ENCODE measurements at places on chromosomes 13 and 19.

GRCh38 chr19:4327252-4327876, 11.3 kb downstream of the STAP2 start:
- peak; percentile 81 for DNase-seq

- no peak for DNase-seq
These were observed 9.8 kb downstream of the GJA3 start for GRCh38 chr13:20151016-20151415.

GRCh38 chr19:2648528-2648937, 54.0 kb downstream of the GNG7 start:
- DNase-seq = peak; percentile 77

DNA sequence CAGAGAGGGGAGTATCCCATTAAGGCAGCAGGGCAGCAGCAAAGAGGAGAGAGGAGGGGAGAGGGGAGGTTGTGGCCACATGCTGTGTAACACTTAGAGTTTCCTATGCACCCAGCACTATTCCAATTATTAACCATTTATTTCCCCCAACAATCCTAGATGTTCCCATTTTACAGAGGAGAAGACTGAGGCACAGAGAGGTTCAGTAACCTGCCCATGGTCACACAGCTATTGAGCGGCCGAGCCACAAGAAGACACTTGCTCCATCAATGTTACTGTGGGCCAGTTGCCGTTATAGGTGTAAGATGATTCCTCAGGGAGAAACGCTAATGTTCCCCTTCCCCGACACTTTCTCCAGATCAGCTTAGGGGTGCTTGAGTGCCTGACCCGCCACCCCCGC, 69.2 kb downstream of the INSR start:
- DNase-seq = no peak

DNA sequence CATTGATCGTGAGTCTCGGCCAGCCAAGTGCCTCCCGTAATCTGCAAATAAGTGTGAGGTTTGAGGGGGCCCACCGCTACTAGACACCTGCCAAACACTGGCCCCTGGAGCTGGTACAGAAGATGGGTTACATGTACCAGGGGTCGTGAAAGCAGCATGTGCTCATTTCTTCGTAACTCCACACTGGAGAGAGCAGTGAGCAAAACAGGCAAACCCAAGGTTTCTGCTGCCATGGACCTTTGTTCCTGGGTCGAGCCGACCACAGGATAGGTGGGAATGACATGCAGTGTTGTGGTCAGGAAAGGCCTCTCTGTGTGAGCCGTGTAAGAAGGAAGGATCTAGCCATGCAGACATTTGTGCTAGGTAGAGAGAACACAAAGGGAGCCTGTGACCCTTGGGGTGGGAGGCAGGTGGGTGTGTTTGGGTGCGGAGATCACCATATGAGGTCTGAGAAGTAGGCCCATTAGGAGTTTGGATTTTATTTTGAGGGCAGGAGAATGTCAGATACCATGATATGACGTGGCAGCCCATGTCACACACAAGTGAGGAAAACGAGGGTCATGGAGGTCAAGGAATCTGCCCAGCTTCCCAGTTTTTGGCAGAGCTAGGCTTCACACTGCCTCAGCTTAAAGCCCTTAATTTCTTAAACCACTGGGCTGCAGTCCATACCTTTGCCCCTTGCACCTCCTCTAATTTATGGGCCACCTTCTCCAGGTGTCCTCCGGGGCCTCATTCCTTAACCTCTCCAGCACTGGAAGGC, 919 bp downstream of the GTF3A start:
- DNase-seq = no peak

- no peak for DNase-seq
These were observed 16.8 kb downstream of the XAB2 start for GRCh38 chr19:7612282-7613274.

DNA sequence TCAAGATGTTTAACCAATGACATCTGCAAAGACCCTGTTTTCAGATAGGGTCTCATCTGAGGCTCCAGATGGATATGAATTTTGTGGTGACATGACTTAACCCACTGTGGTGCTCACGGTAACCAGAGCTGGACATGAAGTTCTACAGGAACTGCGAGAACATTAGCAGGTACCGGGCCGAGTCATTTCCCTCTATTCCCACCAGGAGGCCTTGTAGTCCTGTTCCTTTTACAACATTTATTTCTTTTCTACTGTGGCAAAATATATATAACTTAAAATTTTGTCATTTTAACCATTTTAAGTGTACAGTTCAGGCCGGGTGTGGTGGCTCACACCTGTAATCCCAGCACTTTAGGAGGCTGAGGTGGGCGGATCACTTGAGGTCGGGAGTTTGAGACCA, 7.6 kb upstream of the TSPAN16 start:
- no peak for DNase-seq

DNA sequence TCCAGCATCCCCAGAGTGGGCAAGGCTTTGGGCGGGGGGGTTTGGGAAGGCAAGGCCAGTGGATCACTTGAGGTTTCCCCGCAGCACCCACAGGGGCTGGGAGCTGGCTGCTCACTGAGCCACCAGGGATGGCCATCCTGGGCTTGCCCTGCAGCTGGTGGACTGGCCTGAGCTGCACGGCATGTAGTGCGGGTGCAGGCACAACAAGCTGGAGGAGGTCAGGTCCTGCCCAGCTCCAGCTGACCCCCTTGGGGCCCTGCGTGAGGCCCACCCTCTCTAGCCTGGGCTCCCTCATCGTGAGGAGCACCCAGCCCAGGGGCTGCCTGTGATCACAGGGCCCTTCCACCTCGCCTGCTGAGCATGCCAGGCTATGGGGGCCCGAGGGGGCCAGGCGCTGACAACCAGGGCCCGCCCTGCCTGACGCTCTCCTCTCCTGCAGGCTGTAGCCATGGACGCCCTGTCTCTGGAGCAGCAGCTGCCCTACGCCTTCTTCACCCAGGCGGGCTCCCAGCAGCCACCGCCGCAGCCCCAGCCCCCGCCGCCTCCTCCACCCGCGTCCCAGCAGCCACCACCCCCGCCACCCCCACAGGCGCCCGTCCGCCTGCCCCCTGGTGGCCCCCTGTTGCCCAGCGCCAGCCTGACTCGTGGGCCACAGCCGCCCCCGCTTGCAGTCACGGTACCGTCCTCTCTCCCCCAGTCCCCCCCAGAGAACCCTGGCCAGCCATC, 22.9 kb downstream of the COMP start:
- no peak for DNase-seq

- DNase-seq = no peak
These were observed 1.2 kb downstream of the HAUS8 start for GRCh38 chr19:17073869-17074633.

GRCh38 chr13:110824702-110825300, 90.1 kb downstream of the ANKRD10 start:
- no peak for DNase-seq

DNA sequence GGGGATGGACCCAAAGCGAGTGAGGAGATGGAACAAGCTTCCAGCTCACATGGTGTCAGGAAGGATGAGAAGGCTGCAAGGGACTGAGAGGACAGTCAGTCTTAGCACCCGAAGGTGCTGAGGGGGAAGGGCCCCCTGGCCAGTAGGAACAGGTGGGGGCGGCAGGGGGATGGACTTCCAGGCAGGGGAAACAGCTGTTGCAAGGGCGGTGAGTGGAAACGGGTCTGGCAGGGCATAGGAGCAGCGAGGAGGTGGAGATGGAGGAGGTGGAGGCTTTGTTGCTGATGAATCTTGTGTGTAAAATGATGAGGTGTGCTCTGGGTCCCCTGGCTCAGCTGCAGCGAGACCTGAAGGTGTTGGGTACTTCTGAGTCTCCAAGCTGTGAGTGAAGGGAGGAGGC, 1.2 kb downstream of the MAP1S start:
- DNase-seq = no peak

DNA sequence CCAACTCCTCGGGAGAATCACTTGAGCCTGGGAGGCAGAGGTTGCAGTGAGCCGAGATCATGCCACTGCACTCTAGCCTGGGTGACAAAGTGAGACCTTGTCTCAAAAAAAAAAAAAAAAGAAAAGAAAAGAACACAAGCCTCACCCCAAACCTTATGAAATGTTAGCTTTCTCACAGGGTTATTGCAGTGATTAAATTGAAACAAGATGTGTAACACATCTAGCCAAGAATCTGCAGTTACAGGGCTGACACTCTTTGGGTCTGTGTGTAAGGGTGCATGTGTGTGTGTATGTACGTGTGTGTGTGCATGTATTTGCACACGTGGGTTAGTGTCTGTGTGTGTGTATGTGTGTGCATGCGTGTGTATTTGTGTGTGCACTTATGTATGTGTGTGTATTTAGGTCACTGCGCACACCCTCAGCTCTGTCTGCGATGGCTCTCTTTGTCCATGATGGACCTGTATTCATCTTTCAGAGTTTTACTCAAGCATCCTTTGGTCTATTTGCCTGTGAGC, 336.3 kb downstream of the UQCRFS1 start:
- no peak for DNase-seq

DNA sequence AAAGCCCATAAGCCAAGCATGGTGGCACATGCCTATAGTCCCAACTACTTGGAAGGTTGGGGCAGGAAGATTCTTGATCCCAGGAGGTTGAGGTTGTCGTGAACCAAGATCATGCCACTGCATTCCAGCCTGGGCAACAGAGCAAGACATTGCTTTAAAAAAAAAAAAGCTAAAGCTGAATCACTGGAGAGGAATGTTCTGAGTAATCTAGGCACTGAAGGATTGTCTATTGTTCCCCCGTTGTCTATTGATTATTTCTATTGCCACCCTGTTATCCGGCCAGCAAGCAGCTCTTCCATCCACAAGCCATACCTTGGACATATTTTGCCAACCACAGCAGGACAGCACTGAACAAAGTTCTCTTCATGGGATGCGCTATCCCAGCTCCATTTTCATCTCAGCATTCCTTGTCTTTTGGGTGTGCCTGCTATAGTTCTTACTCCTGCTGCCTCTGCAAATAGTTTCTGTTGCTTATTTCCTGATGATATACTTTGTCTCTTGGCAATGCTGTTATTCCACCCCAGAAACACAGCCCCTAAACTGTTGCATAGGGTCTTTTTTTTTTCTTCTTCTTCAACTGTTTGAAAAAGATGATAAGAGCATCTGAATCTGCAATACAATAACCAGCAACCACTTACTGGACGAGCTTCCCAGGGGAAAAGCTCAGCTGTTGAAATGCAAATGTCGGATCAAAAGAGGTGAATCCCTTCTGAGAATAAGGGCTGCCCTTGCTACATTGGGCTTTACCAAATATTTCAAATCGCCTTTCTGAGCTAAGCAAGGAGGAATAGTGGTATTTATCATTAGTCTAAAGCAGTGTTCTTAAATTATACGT, 22.2 kb upstream of the SIAH3 start:
- no peak for DNase-seq

DNA sequence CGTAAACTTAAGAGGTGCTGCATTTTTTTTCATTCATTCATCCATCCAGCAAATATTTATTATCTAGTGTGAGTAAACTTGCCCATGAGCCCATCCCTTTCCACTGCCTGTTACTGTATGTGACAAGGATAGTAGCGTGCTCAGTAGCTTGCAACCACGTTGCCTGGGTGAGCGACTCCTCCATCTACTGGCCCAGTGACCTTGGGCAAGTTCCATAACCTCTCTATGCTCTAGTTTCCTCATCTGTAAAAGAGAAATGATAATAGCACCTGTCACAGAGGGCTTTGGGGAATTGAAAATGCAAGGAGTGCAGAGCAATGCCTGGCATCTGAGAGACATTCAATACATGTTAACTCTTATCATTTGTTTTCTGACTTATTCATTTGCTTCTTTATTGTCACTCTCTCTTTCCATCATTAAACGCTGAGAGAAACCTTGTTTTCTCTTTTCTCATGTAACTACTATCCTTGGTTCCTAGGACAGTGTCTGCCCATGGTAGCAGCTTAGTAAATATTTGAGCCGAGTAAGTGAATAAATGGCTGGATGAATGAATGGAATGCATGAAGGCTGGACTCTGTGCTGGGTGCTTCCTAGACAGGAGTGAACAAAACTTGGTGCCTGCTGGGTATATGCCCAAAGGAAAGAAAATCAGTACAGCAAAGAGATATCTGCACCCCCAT, 19.9 kb downstream of the LRCH1 start:
- DNase-seq = no peak

- DNase-seq = no peak
These were observed 63.4 kb downstream of the RYR1 start for GRCh38 chr19:38496603-38497487.

- DNase-seq = no peak
These were observed 13.2 kb downstream of the CLEC4G start for GRCh38 chr19:7718668-7719067.

DNA sequence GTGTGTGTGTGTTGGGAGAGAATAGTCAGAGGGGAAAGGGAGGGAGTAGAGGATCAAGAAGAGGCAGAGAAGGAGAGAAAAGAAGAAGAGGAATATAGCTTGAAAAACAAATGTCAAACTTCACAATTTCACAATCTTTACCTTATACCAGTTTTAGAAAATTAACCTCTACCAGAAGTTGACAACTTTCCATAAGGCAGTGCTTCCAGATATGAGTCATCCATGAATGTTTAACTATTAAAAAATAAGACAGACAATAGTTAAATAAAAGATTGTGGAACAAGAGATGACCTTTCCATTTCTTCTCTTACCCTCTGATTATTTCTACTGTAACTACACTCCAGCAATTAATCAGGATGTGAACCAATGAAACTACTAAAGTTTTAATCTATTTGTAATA, 229.4 kb downstream of the ITGBL1 start:
- DNase-seq = no peak

DNA sequence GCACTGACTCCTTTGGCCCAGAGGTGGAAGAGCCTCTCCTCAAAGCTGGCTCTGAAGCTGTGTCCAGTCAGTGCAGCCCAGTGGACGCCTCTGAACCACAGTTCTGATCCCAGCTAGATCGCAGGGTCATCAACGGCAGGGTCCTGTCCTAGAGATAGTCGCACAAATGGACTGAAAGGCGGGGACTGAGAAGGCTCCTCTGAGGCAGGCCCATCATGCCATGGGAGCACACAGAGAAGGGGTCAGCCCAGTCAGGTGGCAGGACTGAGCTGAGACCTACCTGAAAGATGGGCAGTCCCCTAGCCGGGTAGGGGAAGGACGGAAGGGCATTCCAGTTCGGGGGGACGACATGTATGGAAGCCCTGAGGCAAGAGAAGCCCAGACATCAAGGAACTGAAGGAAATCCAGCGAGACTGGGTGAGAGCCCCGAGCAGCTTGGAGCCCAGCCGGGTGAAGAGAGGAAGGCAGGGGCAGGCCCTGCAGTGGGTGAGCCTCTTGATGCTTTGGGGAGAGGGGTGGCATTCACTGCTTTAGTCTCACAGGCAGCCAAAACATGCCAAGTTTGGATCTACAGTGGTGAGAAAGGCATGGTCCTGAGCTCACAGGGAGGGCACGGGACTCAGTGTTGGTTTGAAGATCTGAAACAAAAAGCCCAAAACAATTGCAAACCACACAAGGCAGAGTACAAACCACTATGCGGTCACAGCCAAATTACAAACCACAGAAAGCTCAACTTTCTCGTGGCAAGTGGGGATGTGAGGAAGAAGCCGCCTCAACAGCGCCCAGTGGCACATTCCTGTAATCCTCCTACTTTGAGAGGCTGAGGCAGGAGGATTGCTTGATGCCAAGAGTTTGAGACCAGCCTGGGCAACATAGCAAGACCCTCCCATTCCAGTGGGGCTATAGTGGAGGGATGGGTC, 10.0 kb downstream of the CALM3 start:
- no peak for DNase-seq

DNA sequence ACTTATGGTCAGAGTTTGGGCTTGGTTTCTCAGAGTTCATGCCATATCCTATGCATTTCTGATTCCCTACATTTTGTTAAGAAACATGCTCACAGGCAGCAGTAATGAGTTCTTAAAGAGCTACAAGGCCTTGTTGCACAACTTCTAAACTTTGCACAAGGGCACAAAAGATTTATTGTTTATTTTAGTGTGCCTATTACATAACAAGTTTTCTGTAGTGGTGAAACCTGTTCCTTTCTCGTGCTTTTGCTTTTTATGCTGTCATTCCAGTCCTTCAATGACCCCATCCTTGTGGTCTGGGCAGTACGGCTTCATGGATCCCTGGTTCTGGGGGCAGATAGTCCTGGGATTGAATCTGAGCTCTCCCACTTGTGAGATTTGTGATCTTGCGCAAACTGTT, 17.8 kb downstream of the ZNF507 start:
- no peak for DNase-seq
